ENCODE measurements at places on chromosomes 1 and 21.

DNA sequence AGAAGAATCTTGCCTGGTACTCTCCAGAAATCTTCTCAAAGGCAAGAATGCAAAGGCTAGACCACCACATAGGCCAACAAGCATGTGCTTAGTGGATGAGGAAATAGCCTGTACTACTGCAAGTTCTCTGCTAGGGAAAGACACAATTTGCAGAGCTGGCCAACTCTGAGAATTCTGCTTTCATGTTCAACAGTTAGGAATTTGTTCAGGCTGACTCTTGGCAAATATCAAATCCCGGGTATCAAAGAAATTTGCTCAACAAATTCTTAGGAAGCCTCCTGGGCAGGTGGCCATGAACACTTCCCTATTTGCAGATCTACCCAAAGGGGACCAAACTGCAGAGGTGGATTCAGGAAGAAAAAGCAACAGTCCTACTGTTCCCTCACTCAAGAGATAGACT, 15.0 kb upstream of the H3-3A start:
- no peak for DNase-seq

- DNase-seq, result no peak
Measured at GRCh38 chr1:153260585-153261280, 1.2 kb downstream of the LORICRIN start.

GRCh38 chr1:218164930-218165700, 120.0 kb upstream of the RRP15 start:
- peak; percentile 46 for DNase-seq

DNA sequence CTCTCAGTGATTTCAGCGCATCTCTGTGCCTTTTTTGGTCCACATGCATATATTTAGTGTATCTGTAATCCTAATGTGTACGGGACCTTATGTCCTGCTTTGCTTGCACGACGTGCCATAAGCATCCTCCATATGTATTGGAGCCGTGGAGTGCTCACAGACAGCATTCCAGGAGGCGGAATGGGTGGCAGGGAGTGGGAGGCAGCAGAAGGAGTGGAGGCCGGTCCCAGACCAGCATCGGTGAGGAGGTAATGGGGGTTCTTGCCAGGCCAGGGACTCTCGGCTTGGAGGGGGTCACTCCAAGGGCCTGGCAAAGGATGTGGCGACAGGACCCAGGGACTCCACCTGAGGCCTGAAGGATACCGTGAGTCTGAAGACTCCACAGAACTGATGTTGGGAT, 185.0 kb downstream of the CAMTA1 start:
- DNase-seq, result no peak

GRCh38 chr21:41991659-41992058, 18.5 kb downstream of the ZBTB21 start:
- DNase-seq, result no peak

DNA sequence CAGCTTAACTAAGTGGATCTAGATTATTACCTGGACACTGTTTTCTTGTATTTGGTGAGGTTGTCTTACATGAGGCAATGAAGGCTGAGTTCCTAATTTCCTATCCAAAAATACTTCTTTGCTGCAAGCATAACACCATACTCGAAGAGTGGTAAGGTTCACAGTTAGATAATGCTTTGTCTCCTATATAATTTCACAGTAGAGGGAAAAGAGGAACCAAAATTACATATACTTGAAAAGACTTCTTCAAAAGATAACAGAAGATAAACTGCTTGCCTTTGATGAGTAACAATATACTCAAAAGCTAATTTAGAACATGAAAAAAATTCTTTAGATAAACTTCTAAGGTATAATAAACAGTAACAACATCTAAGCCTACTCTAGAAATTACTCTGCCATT, 20.4 kb downstream of the USP33 start:
- DNase-seq, result no peak

DNA sequence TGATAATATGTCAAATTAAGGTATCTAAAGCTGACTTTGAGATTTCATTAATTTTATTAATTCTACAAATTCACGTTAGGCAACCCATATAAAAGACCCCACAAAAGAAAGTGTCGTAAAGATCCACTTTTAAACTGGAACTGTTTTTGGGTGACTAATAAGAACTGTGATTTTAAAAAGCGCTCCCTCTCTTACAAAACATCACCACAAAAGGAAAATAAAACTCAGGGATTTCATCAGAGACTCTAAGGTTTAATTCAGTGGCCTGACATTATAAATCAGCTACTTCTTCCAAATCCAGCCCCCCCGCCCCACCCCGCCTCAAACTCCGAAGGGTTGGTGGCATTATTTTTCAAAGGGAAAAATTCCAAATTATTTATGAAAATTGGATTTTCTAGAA, 2.7 kb downstream of the COL24A1 start:
- DNase-seq, result no peak

DNA sequence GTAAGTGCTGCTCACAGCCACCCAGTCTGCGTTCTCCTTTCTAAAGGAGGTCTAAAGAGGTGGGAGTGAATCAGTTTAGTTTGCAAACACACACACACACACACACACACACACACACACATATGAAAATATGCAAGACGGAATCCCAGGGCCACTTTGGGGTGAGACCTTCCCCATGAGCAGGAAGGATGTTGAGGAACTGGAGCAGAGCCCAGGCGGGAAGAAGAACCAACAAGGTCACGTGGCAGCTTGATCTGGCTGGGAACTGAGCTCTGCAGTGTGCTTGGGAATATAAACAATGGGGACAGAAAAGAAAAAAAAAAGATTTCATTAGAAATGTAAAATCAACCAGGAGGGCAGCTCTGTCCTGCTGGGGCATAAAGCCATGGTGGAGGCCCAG, 32.6 kb downstream of the OR2G3 start:
- no peak for DNase-seq

DNA sequence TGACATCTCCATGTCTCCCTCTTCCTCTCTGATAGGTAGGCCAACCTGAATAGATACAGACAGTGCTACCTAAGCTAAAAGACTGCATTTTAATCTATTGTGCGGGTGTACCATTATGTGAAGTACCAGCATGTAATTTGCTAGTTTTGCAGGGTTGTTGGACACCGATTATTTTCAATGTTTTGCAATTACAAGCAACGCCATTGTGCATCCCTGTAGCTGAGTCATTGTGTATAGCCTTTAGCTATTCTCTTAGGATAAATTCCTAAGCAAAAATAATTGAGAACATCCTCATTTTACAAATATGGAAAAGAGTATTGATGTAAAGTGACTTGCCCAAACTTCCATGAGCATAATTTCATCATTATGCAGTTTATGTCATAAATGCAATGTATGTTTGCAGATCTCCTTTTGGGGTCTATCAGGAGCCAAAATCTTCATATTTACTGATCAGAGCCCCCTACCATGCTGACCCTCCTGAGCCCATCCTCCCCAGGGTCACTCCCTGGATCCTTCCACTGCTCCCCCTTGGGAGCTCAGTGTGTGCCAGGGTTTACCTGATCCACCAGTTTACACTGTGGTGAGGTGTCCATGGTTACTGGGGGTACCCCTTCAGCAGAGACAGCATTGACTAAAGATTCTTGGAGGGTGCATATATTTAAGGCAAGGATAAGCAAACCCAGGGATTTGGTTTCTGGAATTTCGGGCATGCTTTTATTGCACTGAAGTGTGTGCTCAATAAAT, 80.6 kb downstream of the CCDC185 start:
- no peak for DNase-seq

DNA sequence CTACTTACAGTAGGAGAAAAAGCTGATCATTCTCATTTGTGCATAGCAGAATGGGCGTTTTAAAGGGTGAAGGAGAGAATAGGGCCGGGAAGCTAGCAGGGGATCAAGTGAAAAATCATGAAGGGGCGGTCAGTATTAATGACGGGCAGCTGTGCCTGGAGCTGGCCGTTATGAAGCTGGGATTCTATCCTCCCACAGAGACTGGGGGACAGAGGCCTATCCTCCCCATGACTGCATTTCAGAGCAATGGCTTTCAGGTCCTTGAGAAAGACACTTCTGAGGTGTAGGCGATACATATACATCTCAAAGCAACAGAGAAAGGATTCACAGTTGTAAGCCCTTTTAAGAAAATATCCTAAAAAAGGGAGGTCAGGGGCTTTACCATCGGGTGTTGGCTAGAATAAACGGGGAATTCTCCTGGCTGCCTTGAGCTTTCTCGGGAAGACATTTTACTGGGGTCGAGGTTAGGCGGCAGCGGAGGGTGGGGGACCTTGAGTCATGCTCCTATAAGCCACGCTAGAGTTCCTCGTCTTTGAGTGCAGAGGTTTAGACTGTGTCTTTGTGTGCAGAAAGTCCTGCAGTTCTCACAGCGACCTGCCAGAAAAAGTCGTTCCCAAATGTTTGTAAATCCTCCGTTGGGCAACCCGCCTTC, 559 bp upstream of the MTARC2 start:
- DNase-seq, result no peak

- no peak for DNase-seq
Measured at GRCh38 chr1:2302292-2302925, 74.3 kb downstream of the SKI start.

GRCh38 chr1:25003457-25004190, 73.5 kb upstream of the RUNX3 start:
- no peak for DNase-seq

- DNase-seq, result no peak
Measured at GRCh38 chr1:243267914-243268653, 12.2 kb downstream of the SDCCAG8 start.

DNA sequence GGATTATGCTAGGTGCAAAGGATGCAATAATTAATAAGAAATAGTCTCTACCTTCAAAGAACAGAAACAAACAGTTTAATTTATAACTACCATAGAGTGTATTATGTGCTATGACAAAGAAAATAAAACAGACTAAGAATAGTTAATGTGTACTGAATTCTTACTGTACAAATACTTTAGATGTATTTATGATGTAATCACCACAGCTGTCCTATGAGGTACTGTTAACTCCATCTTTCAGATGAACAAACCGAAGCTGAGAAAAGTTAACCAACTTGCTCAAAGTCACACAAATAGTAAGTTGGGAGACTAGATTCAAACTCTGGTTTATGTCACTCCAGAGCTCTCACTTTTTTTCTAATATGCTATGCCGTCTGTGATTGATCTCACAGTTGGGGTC, 77.0 kb upstream of the FGGY start:
- DNase-seq, result no peak

DNA sequence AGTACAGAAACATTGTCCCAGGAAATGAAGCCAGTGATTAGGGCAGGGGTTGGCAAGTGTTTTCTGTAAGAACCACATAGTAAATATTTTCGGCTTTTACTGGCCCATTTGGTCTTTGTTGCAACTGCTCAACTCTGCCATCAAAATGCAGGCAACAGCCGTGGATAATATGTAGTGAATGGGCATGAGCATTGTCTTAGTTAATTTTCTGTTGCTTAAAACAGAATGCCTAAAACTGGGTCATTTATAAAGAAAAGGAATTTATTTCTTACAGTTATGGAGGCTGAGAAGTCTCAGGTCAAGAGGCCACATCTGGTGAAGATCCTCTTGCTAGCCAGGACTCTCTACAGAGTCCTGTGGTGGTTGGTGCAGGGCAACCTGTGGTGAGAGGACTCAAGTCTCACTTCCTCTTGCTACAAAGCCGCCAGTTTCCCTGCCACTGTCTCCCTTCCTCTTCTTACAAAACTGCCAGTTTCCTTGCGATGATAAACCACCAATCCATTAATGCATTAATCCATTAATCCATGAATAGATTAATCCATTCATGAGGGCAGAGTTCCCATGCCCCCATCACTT, 166.4 kb downstream of the PSMG1 start:
- DNase-seq, result no peak

GRCh38 chr1:861714-862113, 62.0 kb upstream of the SAMD11 start:
- no peak for DNase-seq

GRCh38 chr1:169288011-169288414, 79.6 kb downstream of the NME7 start:
- no peak for DNase-seq

- DNase-seq, result no peak
Measured at GRCh38 chr21:34524646-34525601, 12.9 kb upstream of the KCNE1 start.

DNA sequence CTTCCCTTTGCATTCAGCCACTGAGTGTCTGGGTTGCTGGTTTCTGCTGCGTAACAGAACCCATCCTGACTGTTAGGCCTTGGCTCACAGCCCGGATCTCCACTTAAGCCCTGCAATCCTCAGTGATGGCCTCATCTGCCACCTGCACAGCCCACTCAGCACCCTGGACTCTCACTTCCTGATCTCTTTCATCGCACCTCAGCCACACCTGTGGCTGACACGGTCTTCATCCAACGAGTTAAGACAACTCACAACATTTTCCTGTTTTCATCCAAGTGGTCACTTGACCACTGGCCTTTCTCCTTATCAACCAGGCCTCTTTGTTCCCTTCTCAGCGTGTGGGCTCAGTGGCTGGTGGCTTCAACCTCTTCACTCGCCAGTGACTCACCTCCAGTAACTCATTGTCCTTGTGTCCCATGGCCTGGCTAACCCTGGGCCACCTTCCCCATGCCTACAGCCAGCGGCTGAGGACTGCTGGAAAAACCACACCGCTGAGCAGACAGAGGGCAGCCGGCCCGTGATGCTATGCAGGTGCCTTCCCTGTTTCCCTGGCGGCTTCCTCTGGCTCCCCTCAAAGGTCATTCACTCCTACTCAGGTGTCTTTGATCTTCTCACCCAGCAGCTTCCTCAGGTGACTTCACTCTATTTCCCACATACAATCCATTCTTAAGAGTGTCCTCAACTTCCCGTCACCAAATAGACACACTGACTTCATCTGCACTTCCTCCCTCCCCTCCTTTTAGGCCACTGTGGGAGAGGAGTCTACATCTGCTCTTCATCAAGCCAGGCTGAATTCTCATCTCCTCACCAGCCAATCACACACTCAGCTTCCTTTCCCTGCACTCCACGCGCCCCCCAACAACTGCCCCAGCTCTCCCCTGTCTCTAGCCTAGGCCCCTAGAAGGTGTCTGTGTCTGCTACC, 19.9 kb upstream of the EDN2 start:
- DNase-seq, result peak; percentile 42

Data from NCI-H2081 (cell line).